NCI-H2029 treated with DMSO at 0.1 percent for 48 hours (cell line): ENCODE measurements at places on chromosomes 2 and 18.

GRCh38 chr2:37323176-37323780 lies 1.4 kb downstream of the PRKD3 start:
- no peak for DNase-seq

DNA sequence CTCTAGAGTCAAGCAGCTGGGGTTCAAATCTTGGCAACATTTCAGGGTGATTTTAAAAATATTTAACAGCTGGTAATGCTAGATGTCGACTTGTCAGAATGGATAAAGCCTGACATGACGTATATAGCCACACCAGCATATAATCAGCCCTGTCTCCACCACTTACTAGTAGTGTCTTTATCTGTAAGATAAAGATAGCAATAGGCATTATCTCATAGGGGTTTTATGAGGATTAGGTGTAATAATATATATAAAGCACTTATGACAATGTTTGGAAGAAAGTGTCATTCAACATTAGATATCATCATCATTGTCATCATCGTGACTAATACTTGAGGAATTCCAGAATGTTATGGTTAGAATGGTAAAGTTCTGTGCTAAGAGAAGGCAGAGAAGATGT lies 369.0 kb upstream of the CWC22 start:
- DNase-seq = no peak

DNA sequence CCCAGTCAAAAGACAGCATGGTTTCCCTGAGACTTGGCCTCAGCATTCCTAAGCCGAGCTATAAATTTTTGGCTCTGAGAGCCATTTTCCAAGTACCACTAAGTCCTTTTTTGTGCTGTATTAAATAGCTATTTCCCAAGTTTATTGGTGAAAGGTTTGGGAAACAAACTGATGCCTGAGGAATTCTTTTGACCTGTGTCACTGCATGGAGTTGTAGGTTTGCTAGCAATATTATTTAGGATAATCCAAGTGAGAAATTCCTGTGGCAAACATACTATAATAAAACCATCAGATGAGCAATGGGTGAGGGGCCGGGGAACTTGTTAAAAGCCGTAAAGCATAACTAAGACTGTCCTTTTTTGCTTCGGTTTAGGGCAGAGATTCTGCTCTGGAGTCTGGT lies 28.4 kb downstream of the ARHGAP28 start:
- no peak for DNase-seq

DNA sequence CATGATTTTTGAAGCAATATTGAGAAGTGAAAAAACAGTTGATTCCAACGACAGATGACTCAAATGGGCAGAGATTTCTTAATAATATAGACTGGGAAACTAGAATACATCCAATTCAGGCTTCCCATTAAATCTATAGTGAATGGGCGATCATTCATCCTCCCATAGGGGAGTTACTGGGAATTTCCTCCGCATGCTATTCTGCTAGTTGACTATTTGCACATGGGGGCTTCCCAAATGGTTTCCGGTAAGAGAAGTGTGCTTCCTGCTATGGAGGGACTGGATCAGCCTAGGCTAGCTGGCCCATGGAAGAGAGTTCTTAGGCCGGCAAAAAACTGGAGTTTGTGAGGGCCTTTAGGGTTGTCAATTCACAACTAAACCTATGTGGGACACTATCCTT lies 2.6 kb upstream of the VAPA start:
- no peak for DNase-seq
